Stimulated activated CD4-positive, alpha-beta T cell treated with anti-CD3 and anti-CD28 coated beads, TNF-alpha, amount 100 ng/mL, for 1 hour (primary cell): ENCODE measurements at places on chromosomes 2 and 18.

DNA sequence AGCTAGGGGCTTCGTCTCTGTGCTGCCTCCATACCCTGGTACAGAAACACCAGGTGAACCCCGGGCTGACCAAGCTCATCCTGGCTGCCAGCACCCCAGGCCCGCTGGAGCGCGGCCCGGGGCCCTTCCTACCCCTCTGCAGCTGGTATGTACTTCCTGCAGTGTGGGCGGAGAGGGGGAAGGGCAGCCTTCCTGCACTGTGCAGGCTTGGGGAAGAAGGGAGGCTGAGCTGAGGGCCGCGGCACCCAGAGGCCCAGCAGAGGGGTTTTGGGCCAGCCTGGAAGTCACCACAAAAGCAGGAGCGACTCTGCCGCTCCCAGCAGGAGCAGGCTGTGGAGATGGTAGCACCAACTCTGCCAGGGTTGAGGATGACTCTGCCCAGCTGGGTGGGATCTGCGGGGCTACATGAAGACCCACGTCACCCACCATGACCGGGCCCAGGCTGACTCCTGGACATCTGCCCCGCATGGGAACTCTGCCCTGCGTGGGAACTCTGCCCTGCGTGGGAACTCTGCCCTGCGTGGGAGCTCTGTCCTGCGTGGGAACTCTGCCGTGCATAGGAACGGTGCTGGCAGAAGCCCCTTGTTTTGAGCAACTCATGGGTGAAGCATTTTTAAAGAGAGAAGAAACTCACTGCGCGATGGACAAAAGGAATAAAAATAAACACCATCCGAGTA lies 273.3 kb downstream of the NDUFA10 start:
- DNase-seq, result peak; percentile 10

DNA sequence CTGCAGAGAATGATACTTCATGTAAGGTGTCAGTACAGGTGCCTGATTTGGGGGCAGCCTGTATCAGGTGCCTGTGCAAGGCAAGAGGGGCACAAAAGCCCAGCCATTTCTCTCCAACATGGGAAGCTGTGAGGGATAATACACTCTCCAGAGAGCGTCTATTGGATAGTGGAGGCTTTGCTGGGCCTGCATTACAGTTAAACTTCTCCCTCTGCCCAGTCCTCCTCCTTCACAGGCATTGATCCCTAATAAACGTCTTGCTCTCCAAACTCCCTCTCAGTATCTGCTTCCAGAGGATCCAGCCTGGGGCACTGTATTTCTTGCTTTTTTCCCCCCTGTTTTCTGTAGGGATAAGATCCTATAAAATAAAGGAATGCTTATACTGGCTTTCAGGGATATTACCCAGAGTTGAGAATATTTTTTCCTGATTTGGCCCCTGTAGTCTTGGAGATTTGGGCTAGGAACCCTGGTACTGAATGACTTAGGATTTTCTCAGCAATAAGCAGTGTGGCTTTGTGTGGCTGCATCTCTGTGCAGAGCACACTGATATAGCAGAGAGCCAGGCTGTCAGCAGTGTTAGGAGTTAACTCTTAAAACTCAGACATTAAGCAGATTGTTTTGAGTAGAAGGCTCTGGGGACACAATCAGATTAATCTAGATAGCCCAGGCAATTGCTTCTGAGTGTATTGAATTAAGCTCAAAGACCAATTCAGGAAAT lies 330.6 kb downstream of the CYRIA start:
- no peak for DNase-seq

DNA sequence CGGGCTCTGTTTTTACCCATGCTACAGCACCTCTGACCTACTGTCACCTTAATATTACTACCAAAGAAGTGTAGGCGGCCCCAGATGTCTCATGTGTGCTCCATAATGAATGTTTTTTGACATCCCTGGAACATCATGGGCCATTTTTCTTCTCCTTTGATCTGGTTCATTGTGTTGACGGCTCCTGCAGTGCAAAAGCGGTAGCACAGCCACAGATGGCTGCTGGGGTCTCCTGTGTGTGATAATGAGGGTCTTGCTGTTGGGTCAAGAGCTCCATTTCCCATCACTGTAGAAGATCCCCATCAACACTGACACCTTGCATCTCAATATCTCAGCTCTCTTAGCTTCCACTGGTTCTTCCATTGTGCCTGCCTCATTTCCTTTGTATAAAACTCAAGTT lies 95.0 kb downstream of the CDH20 start:
- DNase-seq, result no peak

GRCh38 chr2:31337197-31337596 lies 77.3 kb downstream of the XDH start:
- no peak for DNase-seq

DNA sequence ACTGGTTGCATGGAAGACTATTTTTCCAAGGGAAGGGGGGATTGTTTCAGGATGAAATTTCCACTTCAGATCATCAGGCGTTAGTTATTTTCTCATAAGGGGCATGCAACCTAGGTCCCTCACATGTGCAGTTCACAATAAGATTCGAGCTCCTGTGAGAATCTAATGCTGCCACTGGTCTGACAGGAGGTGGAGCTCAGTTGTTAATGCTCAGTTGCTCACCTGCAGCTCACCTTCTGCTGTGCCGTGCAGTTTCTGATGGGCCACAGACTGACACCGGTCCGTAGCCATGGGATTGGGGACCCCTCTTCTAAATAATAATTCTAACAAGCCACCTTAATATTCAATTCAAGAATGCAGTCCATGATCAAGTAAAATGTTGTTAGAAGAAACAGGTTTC lies 34.9 kb downstream of the PLCL1 start:
- DNase-seq, result no peak

DNA sequence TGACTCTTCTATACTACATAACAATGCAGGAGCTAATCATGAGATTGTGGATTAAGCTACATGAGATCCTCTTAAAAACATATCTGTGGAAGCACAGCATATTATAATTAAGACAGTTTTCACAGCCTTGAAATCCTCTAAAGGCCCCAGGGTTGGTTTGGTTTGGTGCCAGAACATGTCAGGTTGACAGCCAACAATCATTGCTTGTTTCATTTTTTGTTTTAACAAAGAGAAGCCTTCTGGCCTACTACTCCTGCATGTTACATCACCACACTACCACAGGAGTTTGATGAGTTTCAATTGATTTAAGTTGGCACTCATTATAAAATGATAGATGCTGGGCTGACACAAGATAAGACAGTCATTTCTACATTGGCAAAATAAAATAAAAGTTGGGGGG lies 255.9 kb upstream of the ERBB4 start:
- no peak for DNase-seq

GRCh38 chr2:11713815-11714214 lies 32.6 kb upstream of the LPIN1 start:
- no peak for DNase-seq

DNA sequence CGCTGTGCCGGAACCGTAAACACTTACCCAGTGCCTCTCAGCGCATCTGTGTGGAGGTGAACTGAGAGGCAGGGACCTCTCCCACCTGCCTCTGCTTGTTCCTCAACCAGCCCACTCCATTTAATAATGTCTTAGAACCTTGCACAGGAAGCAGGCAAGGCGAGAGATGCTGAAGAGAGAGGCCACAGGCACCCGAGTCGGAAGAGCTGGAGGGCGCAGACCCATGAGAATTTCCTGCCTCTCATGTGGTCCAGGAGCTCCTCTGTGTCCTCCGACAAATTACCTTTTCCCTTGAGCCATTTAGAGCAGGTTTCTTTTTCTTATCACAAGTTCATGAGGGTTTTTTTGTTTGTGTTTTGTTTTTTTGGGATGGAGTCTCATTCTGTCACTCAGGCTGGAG lies 4.9 kb upstream of the RFX8 start:
- DNase-seq, result no peak

- DNase-seq, result no peak
Measured at GRCh38 chr2:219496825-219497494, 1.7 kb upstream of the GMPPA start.

- no peak for DNase-seq
Measured at GRCh38 chr2:230441227-230441897, 25.4 kb downstream of the SP100 start.

- no peak for DNase-seq
Measured at GRCh38 chr2:96869281-96869821, 529 bp downstream of the SEMA4C start.

DNA sequence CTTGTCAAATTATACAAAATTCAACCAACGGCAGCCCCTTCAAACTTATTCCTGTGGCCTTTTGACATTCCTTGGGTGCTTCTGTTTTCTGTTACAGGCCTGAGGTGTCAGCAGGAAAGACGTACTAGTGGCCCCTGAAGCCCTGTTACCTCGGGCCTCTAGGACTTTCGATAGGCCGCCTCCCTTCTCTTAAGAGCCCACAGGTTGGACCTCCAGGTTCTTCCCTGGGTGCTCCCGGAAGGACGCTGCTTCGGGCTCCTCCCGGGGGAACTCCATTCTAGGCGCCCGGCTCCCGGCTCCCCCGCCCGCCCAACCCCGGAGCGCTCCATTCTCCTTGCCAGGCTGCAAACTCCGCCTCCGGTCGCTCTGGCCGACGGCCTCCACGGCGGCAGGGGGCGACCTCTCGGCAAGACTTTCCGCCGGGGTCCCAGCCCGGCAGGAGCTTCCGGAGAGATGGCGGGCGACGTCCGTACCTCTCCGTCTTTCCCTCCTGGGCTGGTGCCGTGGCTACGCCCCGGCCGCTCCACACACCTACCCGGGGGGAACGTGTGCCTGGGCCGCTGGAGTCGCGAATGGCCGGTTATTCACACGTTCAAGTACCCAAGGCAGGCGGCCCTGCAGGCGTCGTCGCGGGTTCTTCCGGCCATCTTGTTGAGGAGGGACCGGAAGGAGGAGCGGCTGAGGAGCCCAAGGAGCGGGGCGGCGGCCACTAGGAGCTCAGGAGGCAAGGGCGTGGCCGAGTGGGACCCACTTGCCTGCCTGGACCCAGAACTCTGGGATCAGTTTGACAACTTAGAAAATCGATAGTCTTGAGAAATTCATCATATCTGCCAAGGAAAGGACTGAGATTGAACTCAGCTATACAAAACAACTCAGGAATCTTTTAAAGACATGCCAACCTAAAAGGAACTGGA lies 27.5 kb downstream of the BOLA3 start:
- peak; percentile 81 for DNase-seq

DNA sequence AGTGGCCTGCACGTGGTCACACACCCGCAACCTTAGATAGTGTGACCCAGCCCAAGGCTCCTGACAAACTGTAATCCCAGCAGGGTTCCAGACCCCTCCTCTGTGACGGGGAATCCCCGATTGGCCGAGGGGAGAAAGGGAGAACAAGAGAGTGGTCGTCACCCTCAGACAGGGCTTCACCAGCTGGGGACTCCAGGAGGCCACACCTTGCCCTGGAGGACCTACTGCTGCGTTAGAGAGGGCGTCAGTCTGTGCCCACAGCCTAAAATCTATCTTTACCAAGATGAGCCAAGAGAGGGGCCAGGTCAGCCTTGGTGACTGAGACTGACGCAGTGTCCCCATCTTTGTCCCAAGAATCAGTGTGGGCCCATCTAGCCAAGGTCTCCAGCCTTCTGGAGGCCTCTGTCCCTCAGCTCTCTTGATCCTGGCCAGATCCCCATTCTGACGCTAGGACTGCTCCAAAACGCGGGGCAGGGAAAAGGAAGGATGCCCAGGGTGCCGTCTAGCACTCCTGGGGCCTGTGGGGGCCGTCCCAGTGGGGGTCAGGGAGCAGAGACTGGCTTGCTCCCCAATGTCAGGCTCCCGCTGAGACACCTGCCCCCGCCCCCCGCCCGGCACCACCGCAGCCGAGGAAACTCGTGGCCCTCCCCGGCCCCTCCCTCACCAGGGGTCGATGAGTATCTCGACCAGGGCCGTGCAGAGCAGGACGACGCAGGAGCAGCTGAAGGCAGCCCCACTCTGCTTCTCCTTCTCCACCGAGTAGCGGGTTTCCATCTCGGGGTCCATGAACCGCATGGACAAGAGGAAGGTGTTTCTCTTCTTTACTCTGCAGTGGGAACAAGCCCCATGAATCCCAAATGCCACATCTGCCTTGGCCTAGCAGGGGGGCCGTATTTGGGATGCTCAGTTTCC lies 40.9 kb downstream of the CENPO start:
- no peak for DNase-seq

- DNase-seq, result no peak
Measured at GRCh38 chr2:221521233-221521845, 50.8 kb downstream of the EPHA4 start.

- DNase-seq, result no peak
Measured at GRCh38 chr2:44245083-44245861, 30.0 kb upstream of the SLC3A1 start.

DNA sequence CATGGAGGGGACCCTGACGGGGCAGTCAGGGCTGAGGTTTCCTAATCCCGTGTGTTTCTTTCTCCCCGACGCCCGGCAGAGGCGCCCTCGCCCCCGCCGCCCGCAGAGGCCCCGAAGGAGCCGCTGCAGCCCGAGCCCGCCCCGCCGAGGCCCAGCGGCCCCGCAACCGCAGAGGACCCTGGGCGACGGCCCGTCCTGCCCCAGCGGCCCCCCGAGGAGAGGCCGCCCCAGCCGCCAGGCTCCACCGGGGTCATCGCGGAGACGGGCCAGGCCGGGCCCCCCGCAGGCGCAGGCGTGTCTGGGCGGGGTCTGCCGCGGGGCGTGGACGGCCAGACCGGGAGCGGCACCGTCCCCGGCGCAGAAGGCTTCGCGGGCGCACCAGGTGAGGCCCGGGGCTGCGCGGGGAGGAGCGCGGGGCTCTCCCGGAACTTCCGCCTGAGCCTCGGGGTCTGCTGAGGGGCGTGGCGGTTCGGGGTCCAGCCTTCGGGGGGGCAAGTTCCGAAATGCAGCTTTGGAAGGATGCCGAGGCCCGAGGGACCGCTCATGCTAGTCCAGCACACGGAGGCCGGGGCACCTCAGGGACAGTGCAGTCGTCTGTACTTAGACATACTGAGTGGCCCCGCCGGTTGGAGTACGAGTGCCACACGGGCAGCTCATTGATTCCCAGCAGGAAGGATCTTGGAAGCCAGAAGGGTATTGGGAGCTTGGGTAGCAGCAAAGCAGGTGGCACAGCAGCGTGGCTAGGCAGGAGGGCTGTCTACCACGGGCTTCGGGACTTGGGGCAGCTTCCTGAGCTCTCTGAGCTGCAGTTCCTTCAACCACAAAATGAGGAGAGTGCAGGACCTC lies 60.1 kb downstream of the EMILIN2 start:
- DNase-seq, result peak; percentile 30

DNA sequence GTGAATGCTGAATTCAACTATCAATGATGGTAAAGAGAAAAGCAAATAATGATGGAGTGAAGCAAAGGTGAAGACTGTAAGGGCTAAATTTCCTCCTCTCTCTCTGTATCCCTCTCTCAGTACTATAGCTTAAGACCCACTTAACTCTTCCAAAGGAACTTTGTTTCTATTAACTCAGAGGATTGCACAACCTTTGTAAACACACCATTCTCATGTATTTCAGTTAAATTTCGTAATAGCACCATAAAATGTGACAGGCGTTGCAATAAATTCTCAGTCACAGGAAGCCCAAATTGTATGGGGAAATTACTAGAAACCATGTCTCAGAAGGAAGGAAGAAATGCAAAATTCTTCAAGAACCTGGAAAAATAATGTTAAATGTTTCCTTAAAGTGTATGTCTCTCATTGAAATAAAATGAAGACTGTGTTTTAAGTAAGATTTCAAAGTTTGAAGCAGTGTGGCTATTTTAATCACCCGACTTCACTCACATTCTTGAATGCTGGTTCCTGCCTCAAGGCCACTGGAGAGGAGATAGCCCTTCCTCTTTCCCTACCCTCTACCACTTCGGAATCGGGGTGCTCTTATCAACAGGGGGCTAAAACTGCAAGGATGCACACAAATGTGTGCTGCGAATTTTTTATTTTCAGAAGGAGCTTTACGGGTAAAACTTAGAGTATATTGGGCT lies 112.1 kb downstream of the FTCDNL1 start:
- DNase-seq, result no peak

GRCh38 chr2:33077844-33078243 lies 131.1 kb downstream of the LTBP1 start:
- DNase-seq, result no peak
